Lung microvascular endothelial cell (primary cell): ENCODE measurements at places on chromosomes 5 and 9. TPM values are rescaled to one million over a fixed set of nuclear protein-coding genes. Genes with fewer than 3 reads are reported as not detected.

The SELENOP gene
- 51.4 and 175 TPM in 2 replicates for total RNA-seq

DNA sequence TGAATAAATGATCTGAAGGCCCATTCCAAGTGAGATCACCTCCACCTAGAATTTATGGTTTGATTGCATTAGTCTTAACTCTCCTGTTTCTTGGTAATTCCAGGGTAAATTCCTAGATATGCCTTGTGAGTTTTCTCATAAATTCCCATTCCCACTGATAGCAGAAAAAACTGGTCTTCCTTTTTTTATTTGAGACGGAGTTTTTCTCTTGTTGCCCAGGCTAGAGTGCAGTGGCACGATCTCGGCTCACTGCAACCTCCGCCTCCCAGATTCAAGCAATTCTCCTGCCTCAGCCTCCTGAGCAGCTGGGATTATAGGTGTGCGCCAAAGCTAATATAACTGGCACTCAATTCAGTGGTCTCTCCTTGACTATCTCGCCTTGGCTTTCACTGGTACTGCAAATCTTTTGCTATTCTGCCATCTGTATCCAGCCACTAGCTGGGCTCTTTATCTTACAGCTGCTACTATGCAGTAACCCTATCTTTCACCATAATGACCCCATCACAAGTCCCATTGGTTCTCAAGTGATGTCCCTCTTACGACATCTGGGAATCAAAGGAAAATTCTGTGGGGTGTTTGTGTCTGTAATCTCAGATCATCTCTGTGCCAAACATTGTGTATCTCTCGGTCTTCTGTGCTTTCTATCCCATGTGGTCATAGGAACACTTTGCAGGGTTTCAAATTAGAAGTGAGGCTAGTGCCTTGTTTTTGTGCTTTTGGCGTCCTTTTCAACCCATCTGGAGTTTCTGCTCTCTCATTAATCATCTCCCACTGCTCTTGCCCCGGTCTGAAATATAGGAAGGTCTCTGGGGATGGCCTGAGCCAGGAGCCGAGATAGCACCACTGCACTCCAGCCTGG lies 14.4 kb downstream of the HNRNPK start:
- no peak for DNase-seq

DNA sequence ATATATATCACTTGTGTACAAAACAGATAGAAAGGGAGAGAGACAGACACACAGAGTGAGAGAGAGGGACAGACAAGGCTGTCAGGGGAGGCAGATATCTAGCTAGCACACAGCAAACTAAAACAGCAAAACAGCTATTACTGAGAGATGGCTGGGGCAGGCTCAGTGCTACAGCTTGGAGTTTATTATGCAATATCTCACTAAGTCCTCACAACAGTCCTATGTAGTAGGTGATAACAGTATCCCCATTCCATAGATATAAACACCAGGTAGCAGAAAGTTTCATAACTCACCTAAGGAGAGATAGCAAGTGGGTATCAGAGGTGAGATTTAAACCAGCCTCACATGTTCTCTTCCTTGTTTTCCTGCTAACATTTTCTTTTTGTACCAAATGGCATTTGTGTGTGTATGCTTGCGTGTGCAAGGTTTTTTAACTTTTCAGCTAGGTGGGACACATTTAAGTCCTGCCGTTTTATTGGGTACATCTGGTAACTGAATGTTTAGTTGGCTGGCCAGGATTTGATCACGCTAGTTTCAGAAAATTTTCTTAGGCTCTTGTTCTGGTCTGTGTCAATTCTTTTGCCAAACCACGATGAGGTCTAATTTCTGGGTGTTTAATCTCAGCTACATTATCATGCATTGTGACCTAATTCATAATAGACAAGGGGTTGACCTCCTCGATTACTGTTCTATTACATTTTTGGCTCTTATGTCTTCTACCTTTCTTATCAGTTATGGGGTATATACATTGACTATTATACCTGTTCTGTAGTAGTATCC lies 105.1 kb downstream of the LMNB1 start:
- DNase-seq, result no peak

DNA sequence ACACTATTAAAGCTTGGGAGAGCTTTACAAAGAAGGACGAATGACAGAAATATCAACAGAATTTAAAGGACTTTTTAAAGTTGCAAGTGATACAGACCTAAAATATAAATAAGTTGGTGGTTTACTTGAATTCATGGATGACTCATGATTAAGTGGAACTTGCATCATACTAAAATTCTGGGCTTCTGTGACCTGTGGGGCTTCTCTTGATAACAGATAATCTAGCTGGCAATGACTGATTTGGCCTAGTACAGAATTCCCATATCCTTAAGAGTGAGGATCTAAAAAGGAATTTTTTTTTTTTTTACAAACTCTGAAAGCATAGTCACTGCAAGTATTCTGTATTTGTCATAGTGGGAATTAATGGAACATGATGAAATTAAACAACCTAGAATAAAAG lies 543.7 kb upstream of the SGCD start:
- no peak for DNase-seq

DNA sequence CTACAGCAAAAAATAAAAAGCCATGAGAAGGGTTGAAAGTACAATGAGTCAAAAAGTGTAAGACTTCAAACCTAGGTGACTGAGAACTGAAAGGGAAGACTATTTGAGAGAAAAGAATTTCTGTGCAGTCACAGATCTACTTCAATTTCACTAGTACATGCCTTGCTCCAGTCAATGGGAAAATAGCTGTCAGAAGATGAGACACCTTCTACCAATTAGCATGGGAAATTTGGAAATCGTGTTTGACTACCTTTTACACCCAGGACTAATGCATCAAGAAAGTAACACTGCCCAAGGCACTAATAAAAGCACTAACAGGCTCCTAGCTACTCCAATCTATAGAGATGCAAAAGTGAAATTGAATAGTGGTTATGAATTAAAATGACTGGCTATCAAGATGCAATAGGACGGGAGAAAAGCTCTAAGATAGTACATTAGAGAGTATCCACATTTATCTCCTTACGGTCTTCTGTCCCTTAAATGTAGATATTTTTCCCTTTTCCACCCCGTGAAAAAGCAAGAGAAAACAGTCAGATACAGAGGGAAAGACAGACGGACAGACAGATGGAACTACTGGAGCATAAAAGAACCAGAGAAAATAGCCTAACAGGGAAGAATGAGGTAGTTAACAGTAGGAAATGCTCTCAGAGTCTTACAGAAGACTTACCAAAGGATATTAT lies 15.2 kb downstream of the ERP44 start:
- no peak for DNase-seq
